ENCODE measurements at places on chromosomes 1 and 21.

DNA sequence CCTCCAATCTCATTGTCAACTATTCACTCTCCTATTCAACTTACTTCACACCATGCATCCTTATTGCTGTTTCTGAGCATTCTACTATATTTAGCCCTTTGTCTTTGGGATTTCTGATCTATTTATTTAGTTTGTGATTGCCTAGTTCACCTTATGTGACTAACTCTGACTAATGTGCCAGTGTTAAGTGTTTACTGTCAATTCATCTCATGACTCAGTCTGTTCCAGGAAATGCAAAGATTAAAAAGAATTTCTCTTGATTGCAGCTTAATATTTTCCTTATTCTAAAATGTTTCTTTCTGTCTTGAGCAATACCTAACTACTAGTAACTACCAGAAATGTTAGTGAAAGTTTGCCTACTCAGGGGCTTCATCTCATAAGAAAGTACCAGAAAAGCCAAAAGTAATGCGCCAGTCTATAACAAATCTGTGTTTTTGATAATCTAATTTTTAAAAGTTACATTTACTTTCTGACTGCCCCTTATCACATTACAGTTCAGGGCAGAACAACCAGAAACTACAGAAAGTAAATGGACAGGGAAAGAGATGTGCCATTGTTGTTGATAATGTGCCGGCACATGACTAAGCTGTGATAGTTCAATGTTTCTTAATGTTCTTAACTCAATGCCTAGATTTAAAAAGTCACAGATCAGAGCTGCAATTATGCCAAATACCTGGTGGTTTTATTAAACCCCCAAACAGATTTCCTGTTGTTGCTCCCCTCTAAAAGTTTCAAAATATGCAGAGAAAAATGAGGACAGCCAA lies 556.5 kb downstream of the PTBP2 start:
- DNase-seq, result peak; percentile 54

GRCh38 chr1:8281843-8282509 lies 35.9 kb upstream of the SLC45A1 start:
- DNase-seq, result no peak

DNA sequence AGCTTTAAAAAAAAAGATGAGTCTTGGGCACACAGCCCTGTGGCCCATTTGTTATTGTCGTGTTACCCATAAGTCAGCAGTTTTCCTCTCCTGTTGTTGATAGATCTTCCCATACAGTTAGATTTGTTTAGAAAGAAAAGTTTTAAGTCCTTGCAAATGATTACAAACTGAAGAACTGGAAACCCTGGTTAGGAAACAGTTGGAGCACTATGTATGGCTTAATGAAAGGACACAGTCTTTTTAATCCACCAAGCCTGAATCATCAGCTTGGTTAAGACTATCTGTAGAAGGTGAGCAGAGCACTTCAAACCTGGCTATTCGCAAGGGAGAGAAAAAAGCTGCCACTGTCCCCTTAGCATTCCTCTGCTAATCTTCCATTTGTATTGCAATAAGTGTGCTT lies 241.0 kb downstream of the DISC1 start:
- DNase-seq, result no peak

DNA sequence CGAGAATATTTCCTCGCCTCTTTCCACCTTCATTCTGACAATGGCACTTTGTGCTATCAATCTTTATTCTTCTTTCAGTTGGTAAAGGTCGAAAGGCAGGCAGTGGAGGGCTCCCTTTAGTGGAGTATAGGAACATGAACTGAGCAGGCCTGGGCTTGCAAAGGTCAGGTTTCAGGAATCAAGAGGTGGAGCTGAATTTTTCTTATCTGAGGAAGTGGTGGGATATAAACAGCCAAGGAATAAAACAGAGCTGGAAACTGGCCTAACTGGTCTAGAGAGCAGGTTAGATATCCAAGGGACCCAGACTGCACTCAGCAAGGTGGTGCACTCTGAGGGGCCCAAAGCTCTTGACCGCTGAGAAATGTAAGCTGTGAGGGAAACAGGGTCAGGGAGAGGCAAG lies 99.1 kb downstream of the PLA2G4A start:
- no peak for DNase-seq

DNA sequence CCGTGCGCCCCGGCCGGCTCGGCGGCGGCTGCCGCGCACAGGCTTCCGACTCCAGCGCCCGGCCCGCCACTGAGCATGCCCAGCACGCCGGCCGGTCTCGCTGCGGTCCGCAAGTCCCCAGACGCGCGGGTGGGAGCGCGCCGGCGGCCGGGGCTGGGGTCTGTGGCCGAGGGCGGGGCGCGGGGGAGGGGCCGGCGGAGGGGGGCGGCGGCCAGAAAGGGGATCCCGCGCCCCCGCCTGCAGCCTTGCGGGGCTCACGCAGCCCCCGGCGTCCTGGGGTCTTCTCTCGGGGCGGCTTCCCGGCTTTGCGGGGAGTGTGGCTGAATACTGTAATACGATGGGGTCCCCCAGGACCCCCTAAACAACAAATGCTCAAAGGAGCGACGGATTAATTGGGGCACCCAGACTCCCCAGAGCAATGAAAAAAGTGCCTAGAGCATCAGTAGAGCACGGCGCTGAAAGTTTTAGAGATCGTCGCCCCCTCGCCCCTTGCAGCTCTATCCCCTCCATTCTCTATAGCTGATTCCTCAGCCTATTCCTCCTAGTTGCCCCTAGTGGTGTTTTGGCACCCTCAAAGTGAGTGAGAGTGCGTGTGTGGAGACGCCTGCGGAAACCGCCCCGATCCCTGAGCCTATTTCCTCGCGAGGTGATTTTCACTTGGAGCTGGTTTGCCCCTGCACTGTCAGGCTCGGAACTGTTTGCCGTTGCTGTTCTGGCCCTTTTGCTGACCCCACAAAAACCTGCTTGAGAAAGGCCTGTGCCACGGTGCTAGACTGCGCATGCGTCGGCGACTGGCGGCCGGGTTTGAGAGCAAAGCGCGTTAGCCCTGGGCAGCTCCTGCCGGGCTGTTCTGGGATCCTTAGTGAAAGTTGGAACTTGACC lies at the start of gene VAV3:
Gene VAV3 (minus strand): TSS at position 71 of the 882 bp plus-strand sequence. CDS start 311 bp downstream, outside the sequence.
- DNase-seq, result no peak

GRCh38 chr21:32570456-32570855 lies 14.9 kb downstream of the TCP10L start:
- no peak for DNase-seq

DNA sequence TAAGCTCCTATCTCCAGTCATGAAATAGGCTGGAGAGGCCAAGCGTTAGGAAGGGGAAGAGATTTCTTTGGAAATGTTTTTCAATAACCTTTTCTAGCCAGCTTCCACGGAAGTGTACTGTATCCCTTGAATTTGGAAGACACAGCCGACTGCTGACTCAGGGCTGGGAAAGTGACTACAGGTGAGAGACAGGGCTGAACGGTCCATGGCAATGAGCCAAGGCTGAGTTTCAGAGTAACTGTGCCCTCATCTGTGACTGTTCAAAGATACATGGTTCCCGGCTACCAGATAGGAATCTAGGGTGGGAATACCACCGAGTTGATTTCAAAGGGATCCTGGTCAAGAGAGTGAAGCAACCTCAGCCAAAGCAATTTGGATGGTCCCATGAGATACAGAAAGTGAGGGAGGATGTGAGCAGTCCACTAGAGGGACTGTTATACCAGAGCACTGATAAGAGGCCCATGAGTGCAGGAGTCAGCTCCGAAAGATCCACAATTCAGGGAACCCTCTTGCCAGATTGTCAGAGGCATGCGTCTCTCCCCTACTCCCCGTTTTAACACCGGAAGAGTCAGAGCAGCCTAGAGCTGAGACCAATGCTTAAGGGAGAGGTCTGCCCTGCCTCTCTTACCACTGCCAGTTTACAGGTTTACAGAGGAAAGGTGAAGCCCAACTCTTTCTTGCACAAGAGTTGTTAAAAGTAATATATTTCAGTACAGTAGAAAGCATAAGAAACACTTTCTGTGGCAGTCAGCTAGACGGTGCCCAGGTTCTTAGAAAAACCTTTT lies 3.2 kb upstream of the KRTAP19-8 start:
- DNase-seq, result no peak

GRCh38 chr1:167661527-167662426 lies 31.7 kb downstream of the RCSD1 start:
- peak; percentile 33 for DNase-seq

GRCh38 chr1:183432548-183432875 lies 14.3 kb upstream of the NMNAT2 start:
- peak; percentile 84 for DNase-seq

DNA sequence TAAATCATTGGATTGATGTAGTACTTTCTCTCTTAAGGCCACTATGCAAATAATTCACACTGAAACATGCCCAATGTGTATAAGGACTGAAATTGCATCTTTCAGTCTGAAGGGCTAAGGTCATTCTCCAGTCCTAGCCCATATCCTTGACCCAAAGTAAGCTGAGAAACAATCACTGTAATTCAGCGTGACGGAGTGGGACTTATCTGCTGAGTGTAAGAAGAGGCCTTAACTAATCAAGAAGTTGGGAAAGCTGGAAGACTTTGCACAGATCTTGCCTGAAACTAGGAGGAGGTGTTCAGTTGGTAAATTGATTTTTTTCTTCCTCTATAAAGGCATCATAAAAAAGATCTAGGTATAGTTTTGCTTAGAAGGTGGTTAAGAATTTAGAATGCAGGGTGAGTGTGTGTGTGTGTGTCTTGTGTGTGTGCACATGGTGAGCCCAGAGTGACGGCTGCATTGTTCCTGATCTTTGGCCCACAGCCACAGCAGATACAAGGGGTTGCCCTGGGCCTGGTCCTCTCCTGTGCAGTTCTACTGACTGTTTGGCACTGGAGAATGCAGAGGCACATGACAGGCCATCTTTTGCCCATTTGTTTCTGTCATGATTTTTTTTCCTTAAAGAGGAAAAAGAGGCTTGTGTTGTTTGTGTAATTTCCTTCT lies 13.3 kb upstream of the PPP2R5A start:
- no peak for DNase-seq

GRCh38 chr21:34073749-34074282 lies 438 bp downstream of the MRPS6 start:
- DNase-seq, result no peak

DNA sequence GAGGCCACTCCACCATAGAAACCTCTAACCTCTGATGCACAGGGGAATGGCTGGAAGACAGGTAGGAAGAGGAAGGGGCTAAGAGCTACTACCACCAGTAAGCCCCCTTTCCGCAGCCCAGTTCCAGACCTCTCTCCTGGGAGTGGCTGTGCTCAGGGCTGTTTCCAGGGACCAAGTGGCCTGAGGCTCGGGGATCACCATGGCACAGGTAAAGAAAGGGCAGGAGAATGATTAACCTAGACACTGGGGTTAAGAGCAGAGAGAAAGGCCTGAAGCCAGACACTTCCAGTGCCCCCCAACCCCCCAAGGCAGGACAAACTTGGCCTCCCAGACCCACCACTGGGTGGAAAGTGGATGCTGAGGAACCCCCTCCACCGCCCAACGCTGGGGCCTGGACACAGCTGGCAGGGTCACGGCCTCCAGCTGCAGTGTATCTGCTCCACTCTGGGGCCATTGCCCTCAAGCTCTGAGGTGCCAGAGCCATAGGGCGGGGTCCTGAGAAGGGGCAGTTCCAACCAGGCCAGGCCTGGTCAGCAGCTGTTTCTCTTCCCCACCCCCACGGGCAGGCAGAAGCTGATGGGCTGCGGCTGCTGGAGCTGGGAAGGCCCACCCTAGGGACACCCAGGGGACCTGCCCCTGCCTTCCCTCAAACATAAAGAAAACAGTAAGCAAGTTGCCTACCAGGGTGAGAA lies 2.6 kb downstream of the TAGLN2 start:
- no peak for DNase-seq

DNA sequence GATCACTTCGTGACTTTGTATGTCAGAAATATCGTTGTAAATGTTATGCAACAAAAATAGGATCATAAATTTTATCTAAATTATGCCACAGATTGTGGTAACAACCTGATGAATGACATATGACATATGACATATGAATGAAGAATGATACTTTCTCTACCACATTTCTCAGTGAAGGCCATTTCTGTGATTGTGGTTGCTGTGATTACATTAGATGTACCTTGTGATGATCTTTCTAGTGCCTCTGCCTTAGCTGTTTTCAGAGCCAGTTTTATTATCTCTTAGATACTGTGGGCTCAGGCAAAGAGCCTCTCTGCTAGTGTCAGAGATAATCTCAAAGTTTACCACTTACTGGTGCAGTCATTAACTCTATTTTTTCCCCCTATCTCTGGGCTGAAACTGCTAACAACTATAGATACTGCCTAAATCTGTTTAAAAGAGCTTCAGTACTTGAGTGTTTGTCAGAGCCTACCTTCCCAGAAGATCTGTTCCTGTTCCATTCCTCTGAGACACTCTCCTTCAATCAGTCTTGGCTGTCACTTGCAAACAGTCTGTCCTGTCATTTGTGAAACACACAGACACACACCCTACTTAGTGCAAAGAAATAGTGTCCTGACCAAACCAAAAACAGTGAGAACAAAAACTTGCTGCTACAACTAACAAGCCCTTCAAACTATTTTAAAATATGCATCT lies 55.5 kb downstream of the HMCN1 start:
- no peak for DNase-seq

- DNase-seq, result no peak
Observed at GRCh38 chr1:202909494-202909893, 17.5 kb downstream of the KLHL12 start.

DNA sequence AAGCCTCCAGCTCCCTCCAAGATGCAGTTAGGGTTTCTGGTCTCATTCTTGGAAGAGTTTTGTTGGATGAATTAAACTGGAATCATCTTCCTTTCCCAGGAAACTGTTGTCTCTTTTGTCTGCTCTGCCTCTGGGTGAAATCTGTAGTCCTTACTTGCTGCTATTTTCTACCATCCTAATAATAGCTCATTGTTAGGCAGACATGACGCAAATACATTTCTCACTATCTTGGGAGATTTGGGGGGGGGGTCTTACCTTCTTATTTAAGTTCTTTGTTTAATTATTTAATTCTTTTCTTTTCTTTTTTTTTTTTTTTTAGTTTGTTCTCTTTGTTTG lies 85.4 kb upstream of the DUSP10 start:
- no peak for DNase-seq

GRCh38 chr1:42529724-42530181 lies 66.7 kb downstream of the CCDC30 start:
- peak; percentile 48 for DNase-seq

GRCh38 chr1:56477164-56478111 lies 101.9 kb downstream of the PLPP3 start:
- DNase-seq, result no peak

GRCh38 chr21:35648512-35648911 lies 411.8 kb downstream of the SETD4 start:
- DNase-seq, result no peak

- DNase-seq, result no peak
Observed at GRCh38 chr1:91764471-91765115, 121.4 kb downstream of the TGFBR3 start.

- no peak for DNase-seq
Observed at GRCh38 chr1:41010345-41010744, 11.2 kb downstream of the SLFNL1 start.

GRCh38 chr21:16258844-16259611 lies 529.2 kb downstream of the USP25 start:
- no peak for DNase-seq

- no peak for DNase-seq
Observed at GRCh38 chr1:91622616-91623015, 122.0 kb downstream of the CDC7 start.

GRCh38 chr1:115107516-115108260 lies 18.4 kb upstream of the TSPAN2 start:
- no peak for DNase-seq

GRCh38 chr21:41446586-41446985 lies 20.5 kb downstream of the MX1 start:
- peak; percentile 55 for DNase-seq

- DNase-seq, result no peak
Observed at GRCh38 chr1:15915991-15916390, 59.9 kb downstream of the ZBTB17 start.

- DNase-seq, result no peak
Observed at GRCh38 chr1:17370618-17371017, 1.4 kb upstream of the PADI6 start.

- no peak for DNase-seq
Observed at GRCh38 chr1:92877792-92878191, 46.0 kb downstream of the RPL5 start.

GRCh38 chr21:37055271-37055855 lies 17.5 kb downstream of the PIGP start:
- DNase-seq, result no peak
